Right lobe of liver (tissue), 6 donors: ENCODE measurements at places on chromosomes 6 and 20. TPM values are rescaled to one million over a fixed set of nuclear protein-coding genes. Genes with fewer than 3 reads are reported as not detected.

DNA sequence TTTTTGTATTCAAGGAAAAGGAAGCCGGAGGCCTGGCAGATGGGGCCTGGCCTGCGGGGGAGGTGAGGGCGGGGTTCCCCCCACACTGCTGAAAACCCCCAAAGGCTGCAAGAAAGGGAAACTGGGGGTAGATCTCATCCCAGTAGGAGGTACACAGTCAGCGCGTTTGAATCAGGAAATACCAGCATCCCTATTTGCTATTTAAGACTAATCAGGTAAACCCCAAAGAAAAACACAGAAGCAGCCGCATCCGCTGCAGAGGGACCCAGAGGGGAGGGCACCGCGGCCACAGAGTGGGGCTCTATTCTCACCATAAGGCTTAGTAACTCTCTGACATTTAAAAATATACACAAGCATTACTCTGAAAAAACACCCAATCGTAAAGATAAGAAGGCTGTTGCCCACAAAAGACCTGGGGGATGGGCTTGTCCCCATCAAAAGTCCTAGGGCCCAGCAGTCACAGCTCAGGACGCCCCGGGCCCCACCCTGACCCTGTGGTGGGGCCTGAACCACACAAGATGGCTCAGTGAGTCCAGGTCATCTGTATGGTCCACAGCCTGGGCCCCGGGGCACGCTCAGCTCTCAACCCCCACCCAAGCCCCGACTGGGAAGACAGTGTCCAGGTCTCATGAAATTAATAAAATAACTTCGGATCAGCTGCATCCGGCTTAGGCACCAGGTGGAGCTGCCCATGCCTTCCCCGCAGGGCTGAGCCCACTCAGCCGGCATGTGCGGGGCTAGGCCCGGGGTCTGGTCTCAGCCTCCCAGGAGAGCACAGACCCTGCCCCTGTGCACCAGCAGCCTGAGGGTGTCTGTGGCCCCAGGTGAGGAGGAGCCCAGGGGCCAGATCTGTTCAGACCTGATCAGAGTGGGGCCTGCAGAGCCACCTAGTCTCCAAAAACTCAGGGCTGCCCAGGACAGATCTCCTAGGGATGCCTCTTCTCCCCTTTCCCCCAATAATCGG, 31.0 kb downstream of the KCNQ2 start:
- DNase-seq: no peak

DNA sequence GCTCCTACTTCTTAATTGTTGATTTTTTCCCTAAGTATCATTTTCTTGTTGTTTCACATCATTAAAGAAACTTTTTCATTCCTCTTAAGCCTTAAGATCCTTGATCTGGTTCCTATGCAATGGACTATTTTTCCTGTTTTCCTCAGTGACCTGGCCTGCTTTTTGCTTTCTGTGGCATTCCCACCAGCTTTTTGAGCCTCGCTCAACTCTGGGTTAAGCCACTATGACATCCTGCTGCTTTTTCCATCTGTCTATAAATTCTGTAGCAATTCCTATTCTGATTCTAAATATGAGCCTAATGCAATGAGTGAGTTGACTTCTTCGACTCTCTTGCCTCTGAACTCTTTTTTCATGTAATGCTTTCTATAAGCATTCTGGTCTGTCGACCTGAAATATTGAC, 160.3 kb downstream of the GRM1 start:
- no peak for DNase-seq

GRCh38 chr6:137853569-137854213, 13.4 kb upstream of the TNFAIP3 start:
- DNase-seq: no peak

GRCh38 chr6:113894712-113895674, 37.8 kb downstream of the MARCKS start:
- no peak for DNase-seq

- DNase-seq: no peak
Observed at GRCh38 chr6:16909658-16910360, 148.5 kb upstream of the ATXN1 start.

SDC4 gene
- total RNA-seq: 127 TPM

ACTL10 gene
- 0.20 TPM for total RNA-seq
